Activated CD8-positive, alpha-beta T cell treated with anti-CD3 and anti-CD28 coated beads, Interleukin-2, amount 10 ng/mL, durations not matched to agents 7 days and 5 days (primary cell): ENCODE measurements at places on chromosomes 11 and 22. TPM values are rescaled to one million over a fixed set of nuclear protein-coding genes. Genes with fewer than 3 reads are reported as not detected.

DNA sequence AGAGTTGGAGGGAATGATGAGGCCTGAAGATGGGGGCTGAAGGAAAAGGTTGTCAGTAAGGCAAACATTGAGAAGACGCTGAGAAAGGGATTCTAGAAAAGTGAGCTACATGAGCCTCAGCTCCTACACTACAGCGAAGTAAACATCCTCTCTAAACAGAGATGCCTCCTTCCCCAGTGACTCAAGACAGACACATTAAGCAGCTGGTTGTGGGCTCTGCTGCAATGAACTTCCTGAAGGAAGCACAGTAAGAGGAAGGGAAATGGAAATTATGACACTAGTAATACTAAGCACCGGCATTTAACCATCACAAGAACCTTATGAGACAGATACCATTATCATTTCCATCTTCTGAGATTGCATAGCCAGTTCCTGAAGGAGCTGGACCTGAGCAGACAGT is 190.5 kb downstream of the C11orf87 start:
- no peak for DNase-seq

GRCh38 chr11:121592708-121593107 is 139.9 kb upstream of the SORL1-AS1 start:
- no peak for DNase-seq

The KDM4E gene
- not detected for total RNA-seq

GRCh38 chr11:73760135-73760678 is 667 bp downstream of the RAB6A start:
- DNase-seq = peak; percentile 23

The C11orf86 gene
- total RNA-seq = not detected

GRCh38 chr11:44607319-44607962 is 42.0 kb downstream of the CD82 start:
- DNase-seq = no peak

DNA sequence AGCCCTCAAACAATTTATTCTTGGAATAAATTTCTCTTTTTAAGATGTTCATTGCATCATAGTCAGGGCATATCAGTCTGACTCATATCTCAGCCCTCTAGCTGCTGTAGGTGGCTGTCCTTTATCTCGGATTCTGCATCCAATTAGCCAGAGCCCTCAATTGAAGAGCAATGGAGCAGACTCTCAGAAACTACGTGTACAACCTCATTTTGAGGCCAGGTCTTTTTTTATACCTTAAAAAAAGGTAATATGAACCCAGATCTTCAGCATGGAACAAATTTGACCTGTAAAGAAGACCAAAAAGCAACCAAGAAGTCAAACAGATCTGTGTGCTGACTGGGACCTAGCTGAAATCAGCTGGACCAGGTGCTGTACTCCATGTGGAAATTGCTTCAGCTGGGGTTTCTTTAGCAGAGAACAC is 8.7 kb downstream of the OR52A5 start:
- DNase-seq = no peak

DNA sequence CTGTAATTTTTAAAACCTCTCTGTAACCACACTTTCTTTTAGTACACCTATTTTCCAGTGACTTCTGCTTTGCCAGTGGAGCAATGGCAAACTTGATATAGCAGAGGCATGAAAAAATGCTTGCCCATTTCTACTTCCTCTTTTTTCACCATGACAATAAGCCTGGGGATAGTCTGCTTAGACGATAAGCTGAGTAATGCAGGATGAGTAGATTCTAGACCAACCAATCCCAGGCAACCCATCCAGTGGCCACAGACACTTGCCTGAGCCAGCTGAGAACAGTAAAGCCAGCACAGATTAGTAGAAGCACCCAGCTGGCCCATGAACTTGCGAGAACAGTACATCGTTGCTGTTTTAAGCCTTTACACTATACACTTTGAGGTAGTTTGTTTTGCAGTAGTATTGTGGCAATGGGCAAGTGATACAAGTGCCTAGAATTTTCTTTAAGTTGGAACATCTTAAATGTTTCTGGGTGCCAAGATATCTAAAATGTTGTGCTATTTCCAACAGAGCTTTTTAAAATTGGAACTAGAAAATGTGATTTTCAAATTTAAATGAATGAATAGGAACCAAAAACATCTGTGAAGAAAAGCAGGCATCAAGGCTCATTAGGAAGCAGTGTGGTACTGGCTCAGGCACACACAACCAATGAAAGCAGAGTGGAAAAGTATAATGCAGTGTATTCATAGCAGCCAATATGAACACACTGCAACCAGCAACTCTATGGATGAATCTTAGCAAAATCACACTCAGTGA is 37.7 kb downstream of the DDI1 start:
- DNase-seq = no peak

GRCh38 chr11:110196884-110197420 is 99.5 kb downstream of the RDX start:
- DNase-seq = no peak

DNA sequence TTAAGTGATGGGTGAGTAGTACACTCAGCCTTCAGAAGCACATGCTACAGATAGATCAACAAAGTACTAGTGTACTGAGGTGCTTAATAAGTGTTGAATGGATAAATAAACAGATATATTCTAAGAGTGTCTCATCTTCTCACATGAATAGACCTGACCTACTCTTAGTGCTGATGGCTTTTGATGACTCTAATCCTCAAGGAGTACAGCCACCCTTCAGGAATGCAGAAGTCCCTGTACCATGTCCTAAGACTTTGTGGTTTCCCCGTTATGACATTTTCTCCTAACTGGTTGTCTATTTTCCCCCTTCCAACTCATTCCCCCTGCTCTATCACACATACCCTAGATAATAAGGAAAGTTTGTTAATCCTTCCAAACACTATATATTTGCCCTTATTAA is 61.6 kb downstream of the C11orf65 start:
- DNase-seq = no peak

- DNase-seq = no peak
These were observed 4.1 kb upstream of the ANKRD13D start for GRCh38 chr11:67284811-67285540.

The OR5P2 gene
- total RNA-seq = not detected

- DNase-seq = no peak
These were observed 1484.5 kb upstream of the TENM4 start for GRCh38 chr11:80925321-80925720.
